ENCODE measurements at places on chromosomes 16 and 17. TPM values are rescaled to one million over a fixed set of nuclear protein-coding genes. Genes with fewer than 3 reads are reported as not detected.

DNA sequence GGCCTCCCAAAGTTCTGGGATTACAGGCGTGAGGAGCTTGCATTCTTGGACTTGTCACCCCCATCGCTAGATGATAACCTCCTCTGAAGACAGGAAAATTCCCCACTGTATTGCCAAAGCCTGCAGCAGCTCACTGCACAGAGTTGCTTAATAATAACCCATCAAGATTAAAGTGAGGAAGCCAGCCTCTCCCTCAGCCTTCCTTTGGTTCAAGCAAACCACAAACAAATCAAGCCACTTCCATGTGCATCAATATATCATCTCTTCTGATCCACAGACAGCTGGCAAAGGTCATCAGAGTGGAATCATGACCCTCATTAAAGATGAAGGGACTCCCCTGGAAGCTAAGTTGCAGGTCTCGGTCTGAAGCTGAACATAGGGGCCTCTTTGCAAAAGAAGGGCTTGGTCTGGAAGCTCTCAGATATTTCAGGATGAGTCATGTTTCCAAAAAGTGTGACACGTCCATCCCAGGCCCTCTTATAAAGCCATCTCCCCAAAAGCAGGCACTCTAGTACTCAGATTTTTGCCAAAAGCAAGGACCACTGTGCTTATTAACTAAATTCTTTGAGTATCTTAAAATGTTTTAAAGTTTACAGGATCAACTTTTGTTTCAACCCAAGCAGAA is 4.8 kb downstream of the EMP2 start:
- H3K27ac ChIP-seq: no peak overlapping the region
- H3K4me1 ChIP-seq: no peaks in the 10 kb centered on the region
- no peak for DNase-seq
- H3K4me3 ChIP-seq: no peak overlapping the region

GRCh38 chr16:70664325-70665112 is 18.2 kb downstream of the IL34 start:
- no peak overlapping the region for H3K27ac ChIP-seq
- DNase-seq: no peak
- peaks cover 4% of the 10 kb centered on the region for H3K4me1 ChIP-seq

DNA sequence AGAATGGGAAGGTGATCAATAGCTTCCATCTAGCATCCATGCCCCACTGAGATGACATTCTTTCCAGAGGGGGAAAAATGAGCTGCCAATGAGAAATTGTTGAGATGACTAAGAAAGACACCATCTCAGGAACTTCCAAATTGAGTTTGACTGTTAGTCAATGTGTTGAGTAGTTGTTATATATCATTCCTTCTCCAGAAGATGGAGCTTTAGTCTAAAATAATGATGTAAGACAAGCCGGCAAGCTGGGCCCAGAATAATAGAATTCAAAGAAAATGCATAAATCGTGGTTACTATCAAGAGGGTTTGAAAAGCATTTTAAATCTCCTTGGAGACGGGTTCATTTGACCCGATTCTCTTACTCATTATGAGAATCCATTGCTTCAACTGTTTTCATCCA is 71.0 kb upstream of the ATF7IP2 start:
- H3K36me3 ChIP-seq: no peaks in the 10 kb centered on the region
- DNase-seq: no peak
- H3K4me3 ChIP-seq: no peak overlapping the region
- peaks cover 6% of the 10 kb centered on the region for H3K4me1 ChIP-seq
- no peaks in the 10 kb centered on the region for H3K27me3 ChIP-seq

CEMP1 gene
- 1.1 TPM for total RNA-seq

GRB7 gene
- total RNA-seq: 0.37 TPM

SEBOX gene
- not detected for total RNA-seq
